ENCODE measurements at places on chromosomes 1 and 21.

GRCh38 chr1:91619881-91620280 lies 119.2 kb downstream of the CDC7 start:
- DNase-seq: peak; percentile 86

- no peak for DNase-seq
Observed at GRCh38 chr1:8473891-8474300, 156.0 kb downstream of the SLC45A1 start.

DNA sequence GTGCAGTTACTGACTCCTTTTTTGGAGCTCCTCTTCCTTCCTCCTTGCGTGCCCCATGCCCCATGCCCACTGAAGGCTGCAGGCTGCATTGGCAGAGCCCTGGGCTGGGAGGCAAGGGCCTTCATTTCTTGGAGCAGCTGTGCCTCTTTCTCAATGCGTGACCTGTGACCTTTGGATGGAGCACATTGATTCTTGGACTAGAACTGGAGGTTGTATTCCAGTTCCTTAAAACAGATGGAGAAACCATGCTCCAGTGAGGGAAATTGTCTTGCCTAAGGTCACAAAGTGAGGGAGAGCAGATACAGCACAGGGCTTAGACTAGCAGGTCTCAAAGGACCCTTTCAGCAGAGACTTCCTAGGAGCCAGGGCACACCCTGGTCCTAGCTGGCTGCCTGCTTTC lies 9.0 kb downstream of the TMEM269 start:
- no peak for DNase-seq

DNA sequence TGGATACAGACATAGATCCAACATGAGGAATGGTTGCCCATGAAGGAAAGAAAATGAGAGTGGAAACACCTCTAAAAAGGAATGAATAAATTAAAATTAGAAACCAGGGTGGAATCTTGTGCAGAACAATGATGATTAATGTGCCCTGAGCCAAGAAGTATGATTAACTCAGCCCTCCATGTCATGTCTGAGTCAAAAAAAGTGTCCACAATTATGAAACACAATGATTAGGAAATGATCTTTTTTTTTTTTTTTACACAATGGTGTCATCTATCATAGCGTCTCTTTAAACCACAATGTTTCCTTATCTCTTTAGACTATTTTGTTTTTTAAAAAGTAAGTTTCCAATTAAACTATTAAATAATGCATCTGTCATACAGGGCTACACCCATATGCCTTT lies 78.9 kb upstream of the RAB4A start:
- peak; percentile 58 for DNase-seq

Data from AG10803 (cell line).